ENCODE measurements at places on chromosomes 6 and 20.
A peak's percentile ranks its signal among the peaks of the same experiment; 100 is the strongest.

- no peak for DNase-seq
Observed at GRCh38 chr6:147648916-147649315, 140.4 kb downstream of the SAMD5 start.

DNA sequence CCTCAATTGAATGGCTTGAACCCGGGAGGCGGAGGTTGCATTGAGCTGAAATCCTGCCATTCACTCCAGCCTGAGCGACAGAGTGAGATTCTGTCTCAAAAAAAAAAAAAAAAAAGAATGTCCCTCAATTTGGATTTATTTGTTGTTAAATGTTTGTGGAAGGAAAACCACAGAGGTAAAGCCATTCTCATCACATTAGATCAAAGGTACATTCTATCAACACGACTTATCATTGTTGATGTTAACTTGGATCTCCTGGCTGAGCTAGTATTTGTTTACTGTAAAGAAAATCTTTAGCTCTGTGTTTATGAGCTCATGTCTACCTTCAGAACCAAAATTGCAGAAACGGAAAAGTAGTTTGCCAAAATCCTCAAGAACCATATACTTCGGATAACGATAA lies 91.4 kb upstream of the SALL4 start:
- DNase-seq = no peak

DNA sequence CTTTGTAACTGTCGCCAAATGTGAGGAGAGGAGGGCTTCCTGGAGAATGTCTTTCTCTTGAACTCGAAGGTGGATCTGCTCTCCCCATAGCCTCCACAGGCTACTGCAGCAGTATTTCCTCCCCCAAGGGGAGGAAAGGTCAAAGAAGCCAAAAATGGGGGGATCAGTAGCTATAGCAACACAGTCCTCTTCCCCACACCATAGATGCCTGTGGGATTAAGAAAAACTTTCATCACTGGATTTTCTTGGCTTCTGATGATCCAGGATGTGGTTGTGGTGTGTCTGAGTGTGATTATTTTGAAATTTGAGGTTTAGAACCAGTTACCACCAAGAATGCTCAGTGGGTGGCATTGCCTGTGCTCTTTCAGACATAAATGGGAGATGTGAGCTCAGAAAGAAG lies 140.1 kb upstream of the SPACA1 start:
- DNase-seq = no peak

DNA sequence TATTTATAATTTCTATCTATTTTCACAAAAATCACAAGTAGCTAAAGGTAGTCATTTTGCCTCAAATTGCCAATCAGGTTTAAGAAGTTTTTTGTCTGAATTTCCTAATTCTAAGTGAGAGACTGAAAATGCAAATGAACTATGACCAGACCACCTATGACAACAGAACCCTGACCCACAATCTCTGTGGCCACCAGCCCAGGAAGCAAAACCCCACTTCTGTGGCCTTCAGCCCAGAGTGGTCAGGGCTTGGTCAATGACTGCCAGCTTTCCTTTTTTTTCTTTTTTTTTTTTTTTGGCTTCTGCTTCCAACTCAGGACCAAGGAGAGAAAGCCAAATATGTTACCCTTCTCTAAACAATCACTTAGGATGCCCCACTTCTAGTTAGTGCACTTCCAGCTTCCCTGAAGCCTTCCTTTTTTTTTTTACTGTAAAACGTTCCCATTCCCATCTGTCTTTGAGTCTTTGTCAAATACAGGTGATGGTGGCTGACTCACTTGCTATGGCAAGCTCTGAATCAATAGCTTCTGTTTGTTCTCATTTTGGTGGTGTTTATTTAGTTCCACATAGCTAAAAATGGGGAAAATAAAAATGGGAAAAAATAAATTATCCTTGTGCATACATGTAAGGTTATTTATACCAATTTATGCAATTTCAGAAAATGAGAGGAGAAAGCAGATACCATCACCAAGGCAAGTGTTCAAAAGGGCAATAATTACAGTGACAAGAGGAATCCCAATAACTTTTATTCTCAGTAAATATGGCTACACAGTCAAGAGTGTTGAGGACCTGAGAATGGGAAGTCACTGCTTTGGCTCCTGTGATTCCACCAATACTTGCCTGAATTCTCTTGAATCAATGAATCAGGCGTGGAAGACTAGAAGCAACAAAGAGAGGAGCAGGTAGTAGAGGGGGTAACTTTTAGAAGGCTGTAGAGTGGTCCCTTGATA lies 170.3 kb upstream of the PDE7B start:
- DNase-seq = no peak

DNA sequence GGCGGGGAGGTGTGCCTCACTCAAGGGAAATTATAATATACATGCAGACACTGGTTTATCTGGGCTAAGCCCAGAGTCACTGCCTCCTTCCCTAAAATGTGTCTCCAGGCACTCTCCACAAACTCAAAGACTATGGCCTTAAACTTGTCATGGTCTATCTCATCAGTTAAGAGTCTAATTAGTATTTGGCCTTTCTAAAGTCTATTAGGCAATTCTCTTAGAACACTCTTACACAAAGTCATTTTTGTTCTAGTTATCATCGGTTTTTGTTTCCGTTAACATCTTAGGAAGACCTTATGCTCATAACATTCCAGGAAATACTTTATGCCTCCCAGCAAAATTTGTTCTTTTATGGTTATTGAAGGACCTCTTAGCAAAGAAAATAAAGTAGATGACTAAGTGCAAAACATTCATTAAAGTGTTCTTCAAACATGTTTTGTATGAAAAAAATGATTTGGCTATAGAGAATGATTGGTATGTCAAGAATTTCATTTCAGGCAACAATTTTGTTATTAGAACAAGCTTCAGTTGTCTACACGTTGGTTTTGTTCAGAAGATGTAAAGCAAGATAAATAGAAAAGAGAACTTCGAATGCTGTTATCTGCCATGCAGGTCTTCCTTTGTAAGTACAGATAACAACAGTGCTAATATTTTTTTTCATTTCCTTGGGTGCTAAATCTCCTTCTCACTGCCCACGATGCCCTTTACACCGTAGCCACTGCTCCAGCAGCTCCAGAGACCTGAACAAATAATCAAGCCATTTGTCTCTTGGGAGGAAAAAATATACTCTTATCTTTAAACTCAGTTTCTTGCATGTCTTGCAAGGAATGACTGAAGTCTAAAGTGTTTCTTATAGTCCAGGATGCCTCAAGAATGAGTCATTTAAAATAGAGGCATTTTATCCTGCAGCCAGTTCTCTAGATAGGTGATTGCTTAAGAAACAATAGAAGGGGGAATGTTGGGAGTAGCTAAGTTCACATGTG lies 170.4 kb downstream of the HTR1B start:
- DNase-seq = no peak

GRCh38 chr6:125212377-125212776 lies 58.8 kb downstream of the TPD52L1 start:
- no peak for DNase-seq

- no peak for DNase-seq
Observed at GRCh38 chr6:16168858-16169257, 40.0 kb downstream of the MYLIP start.

DNA sequence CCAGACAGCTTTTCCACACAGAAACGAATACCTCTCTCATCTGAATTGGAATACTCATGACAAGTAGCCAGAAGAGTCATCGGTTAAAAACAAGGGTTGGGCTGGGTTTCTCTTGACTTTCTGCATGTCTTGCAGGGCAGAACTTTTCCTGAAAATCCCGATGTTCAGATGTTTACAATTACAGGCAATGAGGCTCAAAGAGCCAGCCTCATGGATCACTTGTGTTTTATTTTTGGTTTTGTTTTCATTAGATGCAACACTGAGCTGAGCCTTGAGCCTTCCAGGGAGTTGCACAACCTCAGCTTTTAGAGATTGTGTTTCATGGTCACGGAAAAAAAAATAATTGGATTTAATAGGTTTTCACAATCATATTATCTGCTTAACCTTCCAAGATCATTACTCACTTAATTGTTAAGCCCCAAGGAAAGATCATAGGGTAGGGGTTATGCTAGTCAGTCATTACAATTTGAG lies 288.1 kb upstream of the PRDM1 start:
- DNase-seq = no peak

DNA sequence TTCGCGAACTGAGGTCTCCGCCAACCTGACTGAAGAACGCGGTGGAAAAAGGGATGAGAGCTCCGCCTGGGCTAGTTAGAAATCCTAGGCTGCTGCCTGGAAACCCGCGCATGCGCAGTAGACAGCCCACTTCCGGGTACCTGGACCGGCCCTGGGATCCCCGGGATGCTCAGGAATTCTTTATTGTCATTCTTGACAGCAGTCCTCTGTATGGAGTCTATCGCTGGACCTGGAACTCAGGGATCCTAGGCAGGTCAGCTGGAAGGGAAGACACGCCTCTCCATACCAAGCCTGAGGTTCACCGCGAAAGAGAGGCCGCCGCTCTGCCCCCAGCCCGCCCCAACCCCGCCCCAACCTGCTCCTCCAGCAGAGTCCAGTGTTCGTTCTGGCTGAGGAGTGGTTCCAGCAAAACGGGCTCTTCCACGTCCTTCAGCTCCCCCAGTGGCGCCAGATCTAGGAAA lies 1379.2 kb upstream of the DEFB115 start:
- peak; percentile 40 for DNase-seq

DNA sequence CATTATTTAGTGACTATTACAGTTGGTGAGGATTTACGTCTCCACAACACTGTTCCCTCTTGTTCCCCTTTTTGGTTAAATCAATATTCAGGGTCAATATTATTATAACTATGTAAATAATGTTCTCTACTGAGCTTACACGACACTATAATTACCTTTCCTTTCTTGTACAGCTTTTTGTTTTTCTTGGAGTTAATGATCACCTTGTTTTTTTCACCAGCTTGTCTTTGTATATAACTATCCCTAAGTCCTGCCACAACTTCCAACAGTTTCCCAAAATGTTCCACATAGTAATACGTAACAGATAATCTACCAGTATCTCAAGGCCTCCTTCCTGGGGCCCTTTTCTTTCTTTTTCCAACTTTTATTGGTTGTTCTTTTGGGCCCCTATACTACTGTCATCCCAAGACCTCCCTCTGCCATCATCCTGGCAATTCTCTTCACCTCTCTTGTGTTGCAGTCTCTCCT lies 142.0 kb upstream of the SOX4 start:
- no peak for DNase-seq

GRCh38 chr6:123875784-123876183 lies 72.1 kb downstream of the NKAIN2 start:
- no peak for DNase-seq

DNA sequence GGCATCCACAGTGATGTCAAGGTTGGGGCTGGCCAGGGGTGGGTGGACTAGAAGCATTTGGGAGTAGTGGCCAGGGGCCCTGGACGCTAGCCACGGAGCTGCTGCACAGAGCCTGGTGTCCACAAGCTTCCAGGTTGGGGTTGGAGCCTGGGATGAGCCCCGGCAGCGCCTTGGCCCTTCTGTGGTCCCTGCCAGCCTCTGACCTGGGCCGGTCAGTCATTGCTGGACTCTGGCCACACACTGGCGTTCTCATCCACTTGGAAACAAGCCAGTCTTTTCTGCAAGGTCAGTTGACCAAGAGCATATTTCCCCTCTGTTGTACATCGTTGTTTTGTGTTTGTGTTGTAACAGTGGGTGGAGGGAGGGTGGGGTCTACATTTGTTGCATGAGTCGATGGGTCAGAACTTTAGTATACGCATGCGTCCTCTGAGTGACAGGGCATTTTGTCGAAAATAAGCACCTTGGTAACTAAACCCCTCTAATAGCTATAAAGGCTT lies 8.4 kb downstream of the PSMA7 start:
- DNase-seq = no peak

DNA sequence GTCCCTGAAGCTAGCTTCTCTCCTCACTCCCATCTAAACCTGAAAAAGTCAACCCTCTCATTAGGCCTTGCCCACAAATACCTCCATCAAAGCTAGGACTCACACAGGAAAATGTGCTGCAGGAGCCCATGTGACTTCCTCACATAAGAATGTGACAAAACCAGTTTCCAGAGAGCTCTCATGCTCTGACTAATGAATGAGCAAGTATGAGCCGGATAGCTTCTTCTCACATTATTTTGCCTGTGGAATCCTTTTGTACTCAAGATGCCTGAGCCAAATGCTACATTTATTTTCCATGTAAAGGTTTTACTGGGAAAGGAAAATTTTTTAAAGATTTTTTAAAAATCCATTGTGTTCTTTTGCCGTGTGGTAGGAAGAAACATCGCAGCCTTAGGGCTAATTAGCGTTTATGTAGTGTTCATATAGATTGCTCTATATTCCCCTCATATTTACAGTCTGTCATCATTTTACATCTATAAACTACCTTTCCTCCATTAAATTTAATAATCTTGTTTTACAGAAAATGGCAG lies 68.6 kb upstream of the CCN6 start:
- DNase-seq = peak; percentile 21

GRCh38 chr6:43274916-43275597 lies 23.0 kb upstream of the SLC22A7 start:
- no peak for DNase-seq

DNA sequence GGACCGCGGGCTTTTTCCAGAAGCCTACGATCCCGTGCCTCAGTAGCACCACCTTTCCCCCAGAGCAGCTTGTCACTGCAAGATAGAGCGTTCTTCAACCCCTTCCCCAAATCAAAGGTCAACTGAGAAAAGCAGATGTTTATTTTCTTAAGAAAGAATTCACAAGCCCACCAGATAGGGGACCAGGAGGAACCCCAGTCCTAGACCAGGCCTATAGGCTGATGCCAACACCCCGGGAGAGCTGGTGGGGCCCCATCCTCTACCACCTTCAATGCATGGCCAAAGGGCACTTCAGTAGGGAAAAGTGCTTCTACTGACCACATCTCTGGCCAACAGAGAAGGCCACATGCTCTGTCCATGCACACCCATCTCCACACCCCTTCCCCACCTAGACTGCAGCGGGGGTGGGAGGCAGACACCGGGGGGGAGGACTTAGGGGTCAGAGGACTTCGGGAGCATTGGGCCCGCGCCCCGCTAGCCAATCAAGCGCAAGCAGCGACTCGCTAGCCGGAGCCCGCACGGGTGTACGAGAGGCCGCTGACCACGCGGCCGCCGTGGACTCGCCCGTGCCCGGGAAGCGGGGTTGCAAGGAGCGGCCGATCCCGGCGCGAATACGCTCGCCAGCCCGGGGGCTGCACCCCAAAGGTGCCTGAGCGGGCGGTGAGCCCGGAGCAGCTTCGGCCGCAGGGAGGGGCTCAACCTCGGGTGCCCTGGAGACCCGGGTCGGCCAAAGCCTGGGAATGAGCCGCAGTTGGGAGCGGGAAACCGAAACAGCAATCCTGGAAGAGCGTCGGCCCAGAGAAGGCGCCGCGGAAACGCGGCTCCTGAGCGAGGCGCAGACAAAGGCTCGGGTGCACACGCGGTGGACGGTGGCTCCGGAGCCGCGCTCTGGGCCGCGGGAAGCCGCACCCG lies 2.8 kb downstream of the PDE10A start:
- DNase-seq = no peak

Measured in NCI-H1417 treated with DMSO at 0.1 percent for 48 hours (cell line).